Activated naive CD8-positive, alpha-beta T cell treated with anti-CD3 and anti-CD28 coated beads for 36 hours (primary cell): ENCODE measurements at places on chromosomes 1 and 21. TPM values are rescaled to one million over a fixed set of nuclear protein-coding genes. Genes with fewer than 3 reads are reported as not detected.
A peak's percentile ranks its signal among the peaks of the same experiment; 100 is the strongest.

The MYOG gene
- total RNA-seq, result not detected

The FMO1 gene
- not detected for total RNA-seq

The UTS2 gene
- 0.74 TPM for total RNA-seq

The LMNA gene
- total RNA-seq, result 37.8 TPM

The KRTAP20-2 gene
- not detected for total RNA-seq

The SPATA17 gene
- total RNA-seq, result not detected

- DNase-seq, result peak; percentile 8
Measured at GRCh38 chr1:184792450-184792969, 37.9 kb upstream of the EDEM3 start.

DNA sequence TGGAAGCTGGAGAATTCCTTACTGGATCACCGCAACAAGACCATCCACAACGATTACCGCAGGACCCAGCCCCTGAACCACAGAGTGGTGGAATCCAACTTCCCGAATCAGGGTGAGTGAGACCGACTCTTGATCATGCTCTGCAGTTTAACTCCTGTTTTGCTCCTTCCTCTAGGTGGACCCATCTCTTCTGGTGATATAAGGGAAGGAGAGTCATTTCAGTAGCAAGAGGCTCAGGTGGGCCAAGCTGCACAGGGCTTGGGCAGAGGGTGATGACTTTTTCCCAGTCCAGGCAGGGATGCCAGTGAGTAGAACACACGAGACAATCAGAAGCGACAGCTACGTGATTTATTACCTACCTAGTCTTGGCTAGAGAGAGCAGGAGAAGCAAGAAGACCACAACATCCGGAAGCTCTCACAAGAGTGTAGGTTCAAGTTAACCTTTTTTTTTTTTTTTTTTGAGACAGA is 25.2 kb downstream of the CA6 start:
- DNase-seq, result peak; percentile 77

- no peak for DNase-seq
Measured at GRCh38 chr1:109198043-109198695, 15.5 kb upstream of the SARS1 start.

GRCh38 chr1:156511644-156512043 is 11.1 kb upstream of the MEF2D start:
- no peak for DNase-seq

- DNase-seq, result no peak
Measured at GRCh38 chr1:81563632-81564031, 237.1 kb upstream of the ADGRL2 start.

- no peak for DNase-seq
Measured at GRCh38 chr1:11639372-11639771, 14.9 kb downstream of the FBXO2 start.

- DNase-seq, result no peak
Measured at GRCh38 chr1:36174713-36175112, 18.8 kb downstream of the MAP7D1 start.

DNA sequence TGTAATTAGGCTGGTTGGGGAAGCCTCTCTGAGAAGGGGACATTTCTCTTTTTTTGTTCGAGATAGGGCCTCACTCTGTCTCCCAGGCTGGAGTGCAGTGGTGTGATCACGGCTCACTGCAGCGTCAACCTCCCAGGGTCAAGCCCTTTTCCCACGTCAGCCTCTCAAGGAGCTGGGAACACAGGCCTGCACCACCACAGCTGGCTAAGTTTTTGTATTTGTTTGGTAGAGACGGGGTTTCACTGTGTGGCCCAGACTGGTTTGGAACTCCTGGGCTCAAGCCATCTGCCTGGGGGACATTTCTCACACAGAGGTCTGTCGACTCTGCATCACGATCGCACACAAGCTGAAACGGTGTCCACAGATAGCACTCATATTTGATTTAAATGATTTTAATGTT is 39.7 kb downstream of the HUNK start:
- DNase-seq, result no peak

DNA sequence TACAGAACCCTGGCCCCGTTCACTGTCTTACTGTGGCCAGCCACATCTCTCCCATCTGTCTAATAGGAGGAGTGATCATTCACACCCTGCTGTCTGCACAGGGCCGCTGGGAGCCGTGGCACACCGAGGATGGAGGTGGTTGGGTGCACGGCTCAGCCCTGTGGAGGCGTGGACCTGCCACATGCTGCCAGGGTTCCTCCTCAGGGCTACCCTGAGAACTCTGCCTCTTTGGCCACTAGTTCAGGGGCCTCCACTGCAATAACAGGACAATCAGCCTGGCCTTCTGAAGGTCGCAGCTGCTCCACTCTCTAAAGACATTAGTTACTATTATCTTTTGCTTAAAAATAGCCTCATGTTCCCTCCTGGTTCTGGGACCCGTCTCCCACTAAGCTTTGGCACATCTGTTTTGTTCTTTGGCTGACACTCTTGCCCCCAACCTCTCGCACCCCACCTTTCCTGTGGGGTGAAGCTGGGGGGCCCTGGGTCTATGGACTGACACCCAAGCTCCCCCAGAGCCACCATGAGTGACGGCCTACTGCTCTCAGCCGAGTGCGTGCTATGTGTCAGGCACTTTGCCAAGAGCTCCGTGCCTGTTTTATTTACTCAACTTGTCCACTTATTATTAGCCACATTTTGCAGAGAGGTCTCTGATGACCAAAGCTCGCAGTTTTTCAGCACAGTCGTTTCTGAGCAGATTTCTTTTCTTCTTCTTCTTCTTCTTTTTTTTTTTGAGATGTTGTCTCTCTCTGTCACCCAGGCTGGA is 66.3 kb downstream of the ARHGEF10L start:
- no peak for DNase-seq

DNA sequence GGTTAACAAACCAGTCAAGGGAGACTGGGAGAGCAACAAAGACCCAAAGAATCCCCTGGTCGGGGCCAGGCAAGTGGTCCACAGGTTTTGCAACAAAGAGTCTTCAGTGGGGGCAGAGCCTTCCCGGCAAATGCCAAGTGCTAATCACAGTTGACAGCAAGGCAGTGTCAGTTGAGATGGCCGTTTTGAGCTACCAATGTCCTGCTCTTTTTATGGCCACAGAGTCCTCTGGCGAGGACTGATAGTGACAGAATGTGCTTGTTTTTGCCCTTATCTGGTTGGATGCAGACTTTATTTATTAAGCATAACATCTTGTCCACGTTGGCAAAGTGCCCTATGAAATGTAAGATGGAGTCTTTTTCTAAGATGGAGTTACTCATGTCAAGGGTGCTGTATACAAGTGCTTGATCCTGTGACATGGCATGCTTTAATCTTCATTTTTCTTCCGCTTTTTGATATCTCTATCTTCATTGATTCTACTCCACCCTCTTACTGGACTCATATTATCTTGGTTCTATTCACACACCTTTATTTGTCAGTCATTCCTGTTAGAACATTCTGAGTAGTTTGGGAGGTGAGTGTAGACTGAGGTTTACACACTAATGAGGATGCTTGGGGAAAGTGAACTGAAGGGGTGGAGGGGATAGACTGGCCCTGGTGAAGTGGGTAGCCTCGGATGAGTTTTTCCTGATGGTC is 51.8 kb downstream of the KCNK1 start:
- DNase-seq, result no peak

GRCh38 chr1:182768963-182769362 is 20.6 kb upstream of the NPL start:
- DNase-seq, result no peak

DNA sequence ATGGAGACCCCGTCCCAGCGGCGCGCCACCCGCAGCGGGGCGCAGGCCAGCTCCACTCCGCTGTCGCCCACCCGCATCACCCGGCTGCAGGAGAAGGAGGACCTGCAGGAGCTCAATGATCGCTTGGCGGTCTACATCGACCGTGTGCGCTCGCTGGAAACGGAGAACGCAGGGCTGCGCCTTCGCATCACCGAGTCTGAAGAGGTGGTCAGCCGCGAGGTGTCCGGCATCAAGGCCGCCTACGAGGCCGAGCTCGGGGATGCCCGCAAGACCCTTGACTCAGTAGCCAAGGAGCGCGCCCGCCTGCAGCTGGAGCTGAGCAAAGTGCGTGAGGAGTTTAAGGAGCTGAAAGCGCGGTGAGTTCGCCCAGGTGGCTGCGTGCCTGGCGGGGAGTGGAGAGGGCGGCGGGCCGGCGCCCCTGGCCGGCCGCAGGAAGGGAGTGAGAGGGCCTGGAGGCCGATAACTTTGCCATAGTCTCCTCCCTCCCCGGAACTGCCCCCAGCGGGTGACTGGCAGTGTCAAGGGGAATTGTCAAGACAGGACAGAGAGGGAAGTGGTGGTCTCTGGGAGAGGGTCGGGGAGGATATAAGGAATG is 505 bp downstream of the LMNA start:
- peak; percentile 28 for DNase-seq

DNA sequence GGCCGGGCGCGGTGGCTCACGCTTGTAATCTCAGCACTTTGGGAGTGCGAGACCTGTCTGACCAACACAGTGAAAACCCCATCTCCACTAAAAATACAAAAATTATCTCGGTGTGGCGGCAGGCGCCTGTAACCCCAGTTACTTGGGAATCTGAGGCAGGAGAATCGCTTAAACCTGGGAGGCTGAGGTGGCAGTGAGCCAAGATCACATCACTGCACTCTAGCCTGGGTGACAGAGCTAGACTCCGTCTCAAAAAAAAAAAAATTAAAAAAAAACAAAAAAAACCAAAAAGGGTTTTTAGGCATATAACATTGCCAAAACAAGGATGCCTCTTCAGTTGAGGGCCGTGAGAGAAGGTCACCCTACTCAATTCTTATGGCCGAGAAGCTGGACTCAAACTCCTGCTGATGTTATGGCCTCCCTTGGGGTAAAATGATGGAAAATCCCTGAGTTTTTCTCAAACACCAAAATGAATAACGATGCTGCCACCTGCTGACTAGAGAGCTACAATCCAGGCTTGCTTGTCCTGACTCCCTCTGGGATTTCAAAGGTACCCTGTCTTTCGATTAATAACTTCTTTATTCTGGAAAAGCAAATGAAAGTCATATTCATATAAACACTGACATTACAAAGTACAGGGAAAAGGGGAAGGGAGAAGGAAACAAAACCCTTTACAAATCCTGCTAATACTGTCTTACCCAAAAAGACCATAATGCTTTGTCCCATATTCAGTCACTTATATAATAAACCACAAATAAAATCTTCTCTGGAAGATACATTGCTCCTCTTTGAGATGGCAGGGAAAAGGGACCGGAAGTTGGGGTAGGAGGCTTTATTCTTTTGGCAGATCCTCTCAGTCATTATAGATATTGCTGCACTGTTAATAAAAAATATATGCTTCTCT is 10.7 kb downstream of the RAB42 start:
- no peak for DNase-seq
